ENCODE measurements at places on chromosomes 1 and 21.
A peak's percentile ranks its signal among the peaks of the same experiment; 100 is the strongest.

DNA sequence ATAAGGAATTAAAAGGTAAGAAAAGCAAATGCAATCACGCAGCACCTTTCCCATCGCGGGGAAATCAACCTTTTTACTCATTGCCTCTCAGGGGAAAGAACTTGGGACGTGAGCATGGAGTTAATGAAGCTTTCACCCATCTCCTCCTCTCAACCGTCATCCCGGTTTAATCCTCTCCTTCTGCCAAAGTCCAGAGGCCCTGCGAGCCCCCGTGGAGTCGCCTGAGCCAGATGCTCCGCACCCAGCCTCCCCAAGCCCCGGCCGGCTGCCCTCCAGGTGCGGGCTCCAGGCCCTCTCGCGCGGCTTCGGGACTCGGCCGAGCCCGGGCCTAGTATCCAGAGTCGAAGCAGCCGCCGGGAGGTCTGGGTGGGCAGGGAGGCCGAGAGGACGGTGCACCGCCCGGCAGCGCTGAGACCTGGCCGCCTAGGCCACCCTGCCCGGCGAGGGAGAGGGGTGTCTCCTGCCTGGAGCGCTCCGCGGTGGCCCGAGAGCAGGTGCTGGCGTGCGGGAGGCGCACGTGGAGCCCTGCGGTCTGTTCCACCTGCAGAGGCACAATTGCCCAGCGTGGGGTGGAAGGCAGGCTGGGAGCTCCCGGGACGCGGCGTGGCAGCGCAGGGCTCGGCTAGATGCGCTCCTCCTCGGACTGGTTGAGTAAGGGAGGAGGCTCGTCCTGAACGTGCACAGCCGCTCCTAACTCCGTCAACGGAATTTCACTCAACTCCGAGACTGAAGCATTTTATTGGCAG lies 218.5 kb downstream of the SDCCAG8 start:
- DNase-seq, result no peak

DNA sequence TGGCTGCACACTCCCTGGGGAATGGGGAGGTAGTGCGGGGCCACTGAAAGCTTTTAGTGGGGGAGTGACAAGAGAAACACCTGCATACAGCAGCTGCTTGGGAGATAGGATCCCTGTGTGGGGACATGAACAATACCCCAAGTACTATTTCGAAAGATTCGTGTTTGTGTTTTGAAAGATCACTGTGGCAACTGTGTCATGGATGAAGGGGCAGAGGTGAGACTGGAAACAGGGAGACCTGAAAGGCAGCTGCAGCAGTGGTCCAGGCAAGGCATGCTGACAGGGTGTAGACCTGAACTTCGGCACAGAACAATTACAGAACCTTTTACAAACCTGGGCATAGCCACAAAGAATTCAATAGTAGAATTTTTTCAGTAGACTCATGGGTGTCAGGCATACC lies 32.9 kb downstream of the TENT5C start:
- DNase-seq, result no peak

- no peak for DNase-seq
Measured at GRCh38 chr1:218942431-218942830, 231.2 kb upstream of the LYPLAL1 start.

- no peak for DNase-seq
Measured at GRCh38 chr1:22326372-22326915, 125.2 kb upstream of the ZBTB40 start.

GRCh38 chr1:117061986-117062415 lies 1.9 kb downstream of the TTF2 start:
- DNase-seq, result no peak

DNA sequence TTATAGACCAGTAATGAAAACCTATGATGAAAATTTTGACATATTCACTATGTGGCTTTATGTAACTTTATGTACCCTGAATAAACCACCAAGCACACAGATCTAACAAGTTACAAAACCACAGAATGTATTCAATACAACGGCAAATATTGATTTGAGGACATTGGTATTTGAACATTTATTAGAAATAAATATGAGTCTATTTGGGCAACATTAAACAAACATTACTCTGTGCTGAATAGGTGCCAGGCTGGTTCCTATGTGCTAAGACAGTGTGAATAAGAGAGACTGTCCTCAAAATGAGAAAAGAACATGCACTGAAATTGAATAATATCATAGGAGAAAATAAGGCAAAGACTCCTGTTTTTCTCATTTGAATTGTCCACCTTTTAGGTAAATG lies 1341.2 kb downstream of the PLA2G4A start:
- no peak for DNase-seq

GRCh38 chr1:36721261-36721660 lies 238.5 kb upstream of the CSF3R start:
- no peak for DNase-seq

DNA sequence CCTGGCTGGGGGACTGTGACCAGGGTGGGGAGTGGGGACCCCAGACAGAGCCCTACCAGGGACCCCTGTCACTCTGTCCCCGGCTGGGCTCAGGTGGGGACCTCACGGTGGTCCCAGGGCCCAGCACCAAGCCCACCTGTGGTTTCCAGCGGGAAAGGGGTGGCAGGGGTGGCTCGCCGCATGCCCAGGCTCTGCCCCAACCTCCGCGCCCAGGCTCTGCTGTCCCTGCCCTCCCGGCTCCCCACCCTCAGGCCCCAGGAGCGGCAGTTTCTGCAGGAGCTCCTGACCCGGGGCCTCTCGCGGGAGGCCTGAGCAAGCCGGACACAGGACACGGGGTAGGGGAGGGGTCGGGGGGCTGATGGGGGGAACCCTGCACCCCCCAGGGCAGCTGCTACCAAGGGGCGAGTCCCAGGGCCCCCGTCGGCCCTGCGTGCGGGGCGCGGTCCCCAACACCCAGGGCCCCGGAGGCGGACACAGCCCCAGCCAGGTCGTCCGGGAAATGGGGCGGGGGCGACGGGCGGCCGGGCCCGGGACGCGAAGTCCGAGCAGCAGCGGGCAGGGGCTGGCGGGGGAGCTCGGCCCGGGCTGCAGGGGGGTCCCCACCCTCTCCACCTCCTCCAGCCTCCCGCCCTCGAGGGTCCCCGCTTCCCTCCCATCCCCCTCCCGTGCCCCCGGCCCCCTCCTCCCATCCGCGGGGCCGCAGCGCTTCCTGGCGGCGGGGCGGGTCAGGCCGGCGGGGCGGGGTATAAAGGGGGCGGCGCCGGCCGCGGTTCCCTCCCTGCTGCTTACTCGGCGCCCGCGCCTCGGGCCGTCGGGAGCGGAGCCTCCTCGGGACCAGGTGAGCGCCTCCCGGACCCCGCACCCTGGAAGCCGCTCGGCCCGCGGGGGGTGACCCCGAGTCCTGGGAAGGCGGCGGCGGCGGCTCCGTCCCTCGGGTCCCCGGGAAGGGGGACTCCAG lies at the start of gene COL6A2:
COL6A2 (plus strand) TSS at position 777 of the 958 bp plus-strand sequence.
- peak; percentile 85 for DNase-seq

GRCh38 chr1:38030596-38031512 lies 15.7 kb downstream of the POU3F1 start:
- no peak for DNase-seq

- no peak for DNase-seq
Measured at GRCh38 chr1:33502726-33503125, 30.3 kb downstream of the ZSCAN20 start.

DNA sequence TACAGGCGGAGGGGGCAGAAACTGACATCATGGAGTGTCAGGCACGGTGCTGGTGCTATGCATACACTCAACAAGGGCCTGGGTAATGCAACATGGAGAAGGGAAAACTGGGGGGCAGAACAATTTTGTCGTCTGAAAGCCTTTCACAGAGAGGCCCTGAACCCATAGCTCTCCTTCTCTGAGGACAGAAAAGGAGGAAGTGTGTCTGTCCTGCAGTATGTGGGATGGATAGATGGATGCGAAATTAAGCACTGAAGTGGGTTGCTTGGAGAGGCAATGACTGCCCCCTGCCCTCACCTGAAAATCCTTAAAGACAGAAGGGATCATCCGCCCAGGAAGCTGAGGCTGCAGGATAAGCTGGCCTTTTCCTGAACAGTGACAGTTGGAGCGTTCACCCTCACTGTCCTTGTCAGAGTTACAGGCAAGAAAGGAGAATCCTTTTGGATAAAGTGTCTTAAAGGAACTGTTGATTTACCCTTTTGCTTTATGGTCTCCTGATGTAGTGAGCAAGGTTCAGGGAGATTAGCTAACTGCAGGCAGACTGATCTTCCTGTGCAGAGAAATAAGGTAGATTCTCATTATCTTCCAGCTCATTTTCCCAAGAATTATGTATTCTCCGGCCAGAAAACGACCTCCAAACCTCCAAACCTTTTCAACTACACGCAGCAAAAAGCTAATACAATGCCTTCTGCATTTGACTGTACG lies 1.6 kb upstream of the FAM20B start:
- DNase-seq, result no peak

DNA sequence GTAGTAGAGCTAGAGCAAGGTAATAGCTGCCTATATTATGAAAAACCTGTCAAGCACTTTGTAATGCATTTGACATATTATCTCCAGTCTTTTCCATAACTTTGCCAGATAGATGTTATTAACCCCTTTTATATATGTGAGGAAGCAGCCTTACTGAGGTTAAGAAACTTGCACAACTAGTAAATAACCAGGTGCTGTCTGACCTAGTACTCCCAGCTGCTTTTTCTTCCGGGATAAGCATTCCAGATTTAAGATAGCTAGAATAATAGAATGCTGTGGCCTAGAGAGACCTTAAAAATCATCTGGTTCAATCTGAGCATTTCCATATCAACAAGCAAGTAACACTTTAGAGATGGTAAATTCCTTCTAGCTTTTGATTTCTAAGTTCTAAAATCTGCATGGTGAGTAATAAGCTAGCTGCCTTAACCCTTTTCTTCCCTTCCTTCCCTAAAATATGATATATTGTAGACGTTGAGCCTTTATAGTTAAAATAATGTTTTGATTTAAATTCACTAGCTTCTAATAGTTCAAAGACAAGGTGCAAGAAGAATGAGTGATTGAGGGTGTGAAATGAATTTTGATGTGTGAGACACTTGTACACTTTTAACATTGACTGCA lies 1.8 kb downstream of the SH3GLB1 start:
- no peak for DNase-seq

DNA sequence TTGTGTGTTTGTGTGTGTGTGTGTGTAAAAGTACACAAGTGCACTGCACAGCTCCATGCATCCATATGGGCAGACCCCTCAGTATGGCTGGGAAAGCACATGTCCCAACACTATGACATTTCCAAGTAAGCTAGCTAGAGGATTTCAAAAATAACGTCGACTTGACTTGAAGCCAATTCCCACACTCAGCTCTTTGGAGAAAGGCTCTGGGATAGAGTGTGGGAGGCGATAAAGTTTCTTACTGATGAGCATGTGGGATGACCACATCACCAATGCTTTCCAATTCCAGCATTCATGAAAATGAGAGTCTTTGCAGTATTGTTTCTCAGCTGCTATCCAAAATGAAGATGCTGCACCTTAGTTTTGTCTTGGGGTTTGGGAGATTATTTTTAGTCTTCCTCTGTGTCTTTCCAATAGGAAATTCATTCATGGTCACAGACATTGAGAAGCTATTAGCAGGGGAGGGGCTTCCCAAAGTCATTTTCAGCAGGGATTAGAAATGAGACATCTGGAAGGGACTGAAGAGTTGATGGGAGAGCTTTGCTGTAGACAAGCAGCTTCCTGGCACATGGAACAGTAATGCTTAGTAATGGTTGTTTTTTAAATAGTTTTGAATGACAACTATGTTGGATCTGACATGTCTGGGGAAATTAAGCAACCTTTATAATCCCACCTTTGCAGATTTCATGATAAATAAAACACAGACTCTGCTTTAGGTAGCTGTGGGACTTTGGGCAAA lies 143.5 kb downstream of the ASTN1 start:
- DNase-seq, result no peak

DNA sequence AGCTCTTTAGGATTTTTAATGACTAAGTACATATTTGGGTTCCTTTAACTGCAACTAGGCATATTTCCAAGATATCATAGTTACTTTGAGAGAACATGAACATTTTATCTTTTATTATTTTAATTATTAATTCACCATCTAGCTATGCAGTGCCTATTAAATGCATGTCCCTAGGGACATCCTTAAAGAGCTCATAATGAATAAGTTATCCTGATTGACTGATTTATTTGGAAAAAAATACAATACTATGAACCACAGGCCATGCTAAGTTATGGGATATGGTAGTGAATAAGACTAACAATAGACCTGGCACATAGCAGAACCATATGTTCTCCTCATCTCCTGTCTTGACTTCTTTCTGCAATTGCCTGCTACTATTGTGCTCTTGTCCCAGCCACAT lies 16.4 kb upstream of the C1orf105 start:
- DNase-seq, result no peak

GRCh38 chr1:145926686-145927062 lies 610 bp downstream of the RBM8A start:
- DNase-seq, result no peak

DNA sequence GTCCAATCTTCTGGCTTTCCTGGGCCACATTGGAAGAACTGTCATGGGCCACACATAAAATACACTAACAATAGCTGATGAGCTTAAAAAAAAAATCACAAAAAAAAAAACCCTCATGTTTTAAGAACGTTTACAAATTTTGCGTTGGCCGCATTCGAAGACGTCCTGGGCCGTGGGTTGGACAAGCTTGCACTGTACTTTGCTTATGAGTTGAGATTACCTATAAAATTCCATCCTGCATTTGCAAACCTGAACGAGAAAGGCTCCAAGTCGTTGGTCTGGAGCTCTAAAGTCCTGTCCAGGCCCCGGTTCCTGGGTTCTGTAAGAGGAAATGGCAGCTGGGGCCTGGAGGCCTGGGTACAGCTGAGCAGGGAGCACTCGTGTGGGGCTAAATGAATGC lies 51.4 kb downstream of the KIAA1614 start:
- DNase-seq, result no peak

DNA sequence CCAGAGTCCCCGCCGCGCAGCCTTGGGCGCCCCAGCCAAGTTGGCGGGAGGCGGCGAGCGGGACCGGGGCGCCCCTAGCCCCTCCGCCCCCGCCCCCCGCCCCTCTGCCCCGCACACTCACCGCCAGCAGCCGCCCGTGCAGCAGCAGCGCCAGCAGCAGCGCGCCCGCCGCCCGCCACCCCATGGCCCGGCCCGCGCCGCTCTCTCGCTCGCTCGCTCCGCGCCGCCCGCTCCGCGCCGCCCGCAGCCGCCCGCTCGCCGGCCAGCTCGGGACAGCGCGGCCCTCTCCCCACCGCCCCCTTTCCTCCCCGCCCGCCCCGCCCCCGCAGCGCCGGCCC lies at the start of gene HSPG2:
HSPG2 (minus strand) TSS at position 277 of the 338 bp plus-strand sequence; CDS start at position 184, 93 bp downstream.
- no peak for DNase-seq

DNA sequence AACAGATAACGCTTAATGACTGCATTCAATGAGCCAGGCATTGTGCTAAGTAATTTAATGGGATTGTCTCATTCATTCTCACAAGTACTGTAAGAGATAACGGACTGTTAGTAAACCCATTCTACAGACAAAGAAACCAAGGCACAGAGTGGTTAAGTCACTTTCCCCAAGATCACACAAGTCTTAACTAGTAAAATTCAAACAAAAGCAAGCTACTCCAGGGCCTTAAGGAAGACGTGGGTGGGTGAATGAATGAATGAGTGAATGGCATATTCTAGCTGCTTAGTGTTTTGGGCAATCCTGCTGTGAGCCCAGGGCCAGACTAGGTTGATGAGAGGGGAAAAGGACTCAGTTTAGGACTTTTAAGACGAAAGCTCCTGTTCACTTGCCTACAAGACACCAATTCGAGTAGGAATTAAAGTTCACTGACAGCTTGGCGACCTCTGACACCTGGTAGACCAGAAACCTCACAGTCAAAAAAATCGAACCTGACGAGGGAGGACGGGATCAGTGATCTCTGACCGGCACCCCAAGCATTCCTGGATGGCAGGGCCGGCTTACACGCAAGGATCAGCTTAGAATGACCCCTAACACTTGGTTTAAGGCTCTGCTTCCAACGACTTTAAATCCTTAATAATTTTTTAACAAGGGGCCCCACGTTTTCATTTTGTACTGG lies 557 bp downstream of the EMC1 start:
- no peak for DNase-seq

GRCh38 chr1:56688522-56689026 lies 43.5 kb downstream of the PRKAA2 start:
- DNase-seq, result no peak

Measured in Right ventricle myocardium inferior (tissue), 1 donor.